Stimulated activated CD8-positive, alpha-beta memory T cell treated with anti-CD3 and anti-CD28 coated beads, Interleukin-4, amount 100 ng/mL, for 24 hours (primary cell): ENCODE measurements at places on chromosomes 6 and 20.

- no peak for DNase-seq
These were observed 32.0 kb downstream of the KCNQ2 start for GRCh38 chr20:63440366-63440955.

DNA sequence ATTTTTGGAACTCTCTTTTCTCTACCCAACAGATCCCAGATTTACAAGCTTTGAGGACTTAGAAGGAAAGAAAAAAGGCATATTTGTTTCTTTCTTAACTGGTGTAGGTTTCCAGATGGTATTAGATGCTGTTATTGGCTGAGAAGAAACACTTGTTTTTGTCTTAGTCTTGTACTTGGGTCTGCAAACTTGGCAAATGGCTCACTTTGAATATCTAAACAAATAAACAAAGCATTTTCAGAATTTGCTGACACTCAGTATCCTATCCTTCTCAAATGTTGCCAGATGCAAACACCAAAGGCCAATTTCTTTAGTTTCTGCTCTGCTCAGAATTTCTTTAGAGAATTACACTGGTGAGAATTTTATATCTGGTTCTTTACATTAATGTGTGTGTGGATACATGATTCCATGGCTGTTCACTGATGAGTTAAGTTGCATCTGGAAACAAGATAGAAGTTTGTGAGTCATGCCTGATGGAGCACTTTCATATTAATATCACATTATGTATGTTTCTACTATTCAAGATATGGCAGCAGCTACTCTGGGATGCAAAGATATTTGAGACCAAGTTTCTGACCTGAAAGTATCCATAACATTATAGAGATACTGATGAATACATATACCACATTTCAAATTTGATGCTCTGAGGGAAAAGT, 43.7 kb upstream of the CEP162 start:
- DNase-seq, result no peak

DNA sequence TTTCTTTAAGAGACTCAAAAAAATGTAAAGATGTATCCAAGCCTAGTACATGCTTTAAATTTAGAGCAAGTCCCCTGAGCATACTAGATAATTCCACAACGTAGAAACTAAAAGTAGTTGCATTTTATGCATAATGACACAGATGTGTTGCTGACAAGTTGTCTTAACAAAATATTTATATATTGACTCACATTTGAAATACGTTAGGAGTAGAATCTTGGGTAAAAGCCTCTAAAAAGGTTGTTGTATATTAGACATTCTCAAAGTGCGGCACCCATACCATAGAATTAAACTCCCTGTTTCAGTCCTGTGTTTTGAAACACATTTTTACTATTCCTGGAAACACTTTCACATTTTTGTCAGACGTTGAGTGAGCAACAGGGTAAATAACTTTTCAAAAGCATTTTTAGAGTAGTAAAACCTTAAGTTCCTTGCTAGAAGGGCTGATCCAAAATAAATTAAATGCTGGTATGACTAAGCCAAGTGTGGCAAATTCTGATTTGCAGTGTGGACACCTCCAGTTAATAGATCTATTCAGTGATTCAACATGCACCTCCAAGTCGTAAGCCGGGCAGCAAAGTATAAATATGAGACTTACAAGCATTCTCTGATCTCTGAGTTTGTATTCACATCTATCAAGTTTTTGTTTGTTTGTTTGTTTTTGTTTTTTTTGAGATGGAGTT, 97.5 kb downstream of the GMDS start:
- DNase-seq, result no peak

- no peak for DNase-seq
These were observed at the start of gene PRSS35 for GRCh38 chr6:83511901-83512681. Gene PRSS35, plus strand, starts transcription at chr6:83512534. Its CDS starts 10,908 bp downstream, at chr6:83523442.

- DNase-seq, result no peak
These were observed 104.2 kb upstream of the THEMIS start for GRCh38 chr6:128005009-128005408.

DNA sequence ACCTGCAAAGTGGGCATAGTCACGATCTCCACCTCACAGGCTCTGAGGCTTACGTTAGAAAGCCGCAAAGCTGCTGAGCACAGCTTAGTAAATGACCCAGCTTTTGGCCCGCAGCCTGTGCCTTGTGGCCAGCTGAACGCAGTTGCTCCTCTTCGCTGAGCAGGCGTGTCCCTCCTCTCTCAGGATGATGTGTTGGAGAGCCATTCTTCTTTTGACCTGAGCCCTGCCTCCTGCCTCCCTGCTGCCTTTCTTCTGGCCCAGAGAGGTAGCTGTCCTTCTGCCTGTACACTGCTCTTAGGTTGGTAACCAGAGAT, 47.6 kb upstream of the MYL9 start:
- no peak for DNase-seq

DNA sequence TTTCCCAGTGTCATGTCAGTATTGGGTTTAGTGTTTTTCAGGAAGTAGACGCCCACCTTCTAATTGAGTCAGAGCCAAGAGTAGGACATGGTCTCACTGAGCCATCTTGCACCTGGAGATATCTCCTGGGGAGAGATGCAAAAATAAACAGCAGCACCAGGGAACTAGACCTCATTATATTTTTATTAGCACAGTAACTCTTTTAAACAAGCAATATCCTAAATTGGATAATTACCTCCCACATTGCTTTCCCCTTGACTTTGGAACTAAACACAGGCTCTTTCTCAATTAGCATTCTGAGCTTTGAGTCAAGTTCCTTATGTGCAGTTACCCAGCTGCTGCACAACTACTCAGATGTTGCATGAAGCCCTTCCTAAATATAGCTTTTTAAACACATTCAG, 175.4 kb downstream of the IBTK start:
- no peak for DNase-seq
